Smooth muscle cell of the coronary artery (primary cell): ENCODE measurements at places on chromosomes 6 and 20. TPM values are rescaled to one million over a fixed set of nuclear protein-coding genes. Genes with fewer than 3 reads are reported as not detected.

Gene TJAP1
- 6.5 and 7.4 TPM in 2 replicates for total RNA-seq

Gene ADGRF5
- total RNA-seq: 0.23 and 5.1 TPM in 2 replicates

Gene TRIM10
- total RNA-seq: not detected in 2 replicates

Gene RBPJL
- total RNA-seq: not detected in 2 replicates

Gene TSPO2
- not detected in 2 replicates for total RNA-seq

Gene SDC4
- total RNA-seq: 28.8 and 50.7 TPM in 2 replicates

Gene MUC21
- not detected in 2 replicates for total RNA-seq

Gene ADGB
- total RNA-seq: not detected in 2 replicates

Gene BTN3A1
- total RNA-seq: 12.9 and 67.2 TPM in 2 replicates

Gene HDGFL1
- total RNA-seq: not detected in 2 replicates

Gene GRIK2
- total RNA-seq: 1.8 and 1.9 TPM in 2 replicates

Gene SLC12A5
- total RNA-seq: under 0.01 TPM in 1 of 2 replicates, not detected in the other

Gene LRFN2
- not detected in 2 replicates for total RNA-seq

Gene CEP57L1
- total RNA-seq: 14.7 and 22.5 TPM in 2 replicates

Gene WFDC12
- total RNA-seq: not detected in 2 replicates

Gene LY86
- not detected in 2 replicates for total RNA-seq

Gene CCN5
- 1.5 and 533 TPM in 2 replicates for total RNA-seq

Gene TBCC
- 17.9 and 29.5 TPM in 2 replicates for total RNA-seq

Gene NELFE
- total RNA-seq: 77.8 and 109 TPM in 2 replicates

Gene GNAS
- total RNA-seq: 501 and 607 TPM in 2 replicates

Gene FLRT3
- total RNA-seq: 1.1 and 2.6 TPM in 2 replicates

Gene NRSN1
- not detected in 2 replicates for total RNA-seq

Gene MAFB
- 0.23 and 3.2 TPM in 2 replicates for total RNA-seq

Gene C6orf52
- total RNA-seq: 0.38 TPM in 1 of 2 replicates, not detected in the other

Gene RAB44
- under 0.01 TPM in 1 of 2 replicates, not detected in the other for total RNA-seq
